Fibroblast of the aortic adventitia (primary cell): ENCODE measurements at places on chromosomes 1 and 21. TPM values are rescaled to one million over a fixed set of nuclear protein-coding genes. Genes with fewer than 3 reads are reported as not detected.

The LAMB3 gene
- 5.9 and 10.3 TPM in 2 replicates for total RNA-seq

DNA sequence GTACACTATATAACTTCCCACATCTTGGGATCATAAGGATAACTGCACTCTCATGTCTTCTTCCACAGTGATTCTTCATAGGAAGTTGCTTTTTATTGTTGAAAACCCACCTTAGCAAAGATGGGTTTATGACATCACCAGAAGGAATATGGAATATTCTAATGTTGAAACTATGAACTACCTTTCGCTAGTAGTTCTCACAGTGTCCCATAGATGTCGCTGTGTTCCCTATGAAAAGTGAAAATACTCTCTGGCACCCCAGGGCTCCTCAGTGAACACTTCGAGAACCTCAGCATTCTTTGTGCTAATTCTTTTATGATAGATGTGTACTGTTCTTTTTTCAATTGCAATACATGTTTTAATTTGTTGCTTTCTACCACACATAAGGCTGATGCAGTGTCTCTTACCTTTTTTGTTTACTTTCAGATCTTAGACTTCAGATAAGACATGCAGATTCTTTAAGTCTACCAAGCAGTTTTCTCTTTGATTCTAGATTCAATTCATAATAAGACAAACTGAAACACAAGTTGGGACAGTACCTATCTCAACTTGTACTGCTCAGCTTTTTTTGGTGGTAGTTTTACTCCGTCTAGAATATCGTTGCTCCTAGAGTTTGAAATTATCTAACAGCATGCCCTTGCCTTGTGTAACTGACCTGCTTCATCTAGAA lies 90.8 kb downstream of the GTF2B start:
- peak; percentile 27 for DNase-seq

GRCh38 chr1:86998727-86999126 lies 84.3 kb downstream of the HS2ST1 start:
- DNase-seq: no peak

- DNase-seq: no peak
These were observed 17.0 kb downstream of the LAPTM5 start for GRCh38 chr1:30740251-30741238.

The HSD3B2 gene
- total RNA-seq: not detected in 2 replicates

The NEXN gene
- 17.6 and 66.4 TPM in 2 replicates for total RNA-seq

The MUL1 gene
- 23.7 and 24.4 TPM in 2 replicates for total RNA-seq

The GPR37L1 gene
- not detected in 2 replicates for total RNA-seq

- no peak for DNase-seq
These were observed 411.7 kb downstream of the PTPRU start for GRCh38 chr1:29648026-29648425.

GRCh38 chr1:45998020-45998617 lies 134.3 kb downstream of the PIK3R3 start:
- no peak for DNase-seq

GRCh38 chr1:67312615-67313014 lies 4.9 kb downstream of the IL12RB2 start:
- DNase-seq: no peak

DNA sequence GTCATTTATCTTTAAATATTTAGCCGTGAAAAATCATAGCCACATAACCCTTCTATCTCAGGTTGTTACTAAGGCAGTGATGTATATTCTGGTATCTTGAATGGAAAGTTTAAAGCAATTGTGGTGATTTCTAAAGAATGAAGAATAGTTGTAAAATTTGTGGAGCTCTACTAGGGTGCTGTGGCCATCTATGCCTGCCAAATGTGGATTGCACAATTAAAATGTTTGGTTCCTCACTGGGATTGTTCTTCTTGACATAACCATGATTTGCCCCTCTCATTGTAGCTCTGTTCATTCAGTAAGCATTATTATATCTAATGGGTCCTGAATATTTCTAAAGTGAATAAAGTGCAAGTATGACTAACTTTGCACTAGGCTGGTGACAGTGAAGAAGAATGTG lies 50.1 kb downstream of the AK4 start:
- peak; percentile 41 for DNase-seq

DNA sequence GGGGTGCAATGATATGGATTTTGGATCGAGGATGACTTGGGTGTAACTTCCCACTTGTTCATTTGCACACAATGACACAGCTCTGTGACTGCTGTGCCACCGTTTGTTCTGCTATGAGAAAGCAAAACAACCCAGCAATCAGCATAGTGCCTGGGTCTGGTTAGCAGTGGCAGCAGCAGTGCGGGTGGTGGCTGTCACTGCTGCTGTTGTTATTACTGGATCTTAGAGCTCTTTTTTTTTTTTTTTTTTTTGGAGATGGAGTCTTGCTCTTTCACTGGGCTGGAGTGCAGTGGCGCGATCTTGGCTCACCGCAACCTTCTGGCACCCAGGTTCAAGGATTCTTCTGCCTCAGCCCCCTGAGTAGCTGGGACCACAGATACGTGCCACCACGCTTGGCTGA lies 56.9 kb downstream of the TBCE start:
- no peak for DNase-seq

The THEM5 gene
- not detected in 2 replicates for total RNA-seq

The COL18A1 gene
- 56.5 and 57.9 TPM in 2 replicates for total RNA-seq

The KCNJ6 gene
- total RNA-seq: under 0.01 TPM in 1 of 2 replicates, not detected in the other

GRCh38 chr1:235608278-235608677 lies 41.3 kb downstream of the GNG4 start:
- no peak for DNase-seq

- DNase-seq: peak; percentile 44
These were observed 61.2 kb downstream of the TOR1AIP2 start for GRCh38 chr1:179816196-179816960.

- DNase-seq: no peak
These were observed 186.4 kb downstream of the CAMTA1 start for GRCh38 chr1:6971699-6972098.

GRCh38 chr21:41786509-41786987 lies 19.7 kb upstream of the RIPK4 start:
- DNase-seq: peak; percentile 73

The FAM72B gene
- total RNA-seq: 2.8 and 5.6 TPM in 2 replicates

The CFHR4 gene
- under 0.01 TPM in 1 of 2 replicates, not detected in the other for total RNA-seq

DNA sequence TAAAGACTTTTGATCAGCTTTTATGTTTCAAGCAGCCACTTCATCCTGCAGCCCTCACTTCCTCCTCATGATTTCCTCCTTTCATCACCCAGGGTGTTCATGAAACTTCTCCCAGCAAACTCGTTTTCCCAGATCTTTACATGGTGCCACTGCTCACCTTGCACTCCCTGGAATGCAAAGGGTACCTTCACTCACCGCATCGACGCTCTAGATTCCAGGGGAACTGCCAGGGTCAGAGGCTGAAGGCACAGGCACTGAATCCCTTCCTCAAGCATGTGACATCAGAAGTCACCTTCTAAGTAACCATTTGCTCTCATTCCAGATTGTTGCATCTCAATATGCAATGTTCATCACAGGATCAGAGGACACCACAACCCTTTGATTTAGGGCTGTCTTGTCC lies 82.8 kb downstream of the PRKAB2 start:
- DNase-seq: no peak

The ZNF683 gene
- total RNA-seq: not detected in 2 replicates

- peak; percentile 92 for DNase-seq
These were observed 10.2 kb downstream of the SPSB1 start for GRCh38 chr1:9302745-9303524.

- DNase-seq: peak; percentile 93
These were observed 66.1 kb upstream of the RHOU start for GRCh38 chr1:228669242-228669585.

The OR14K1 gene
- total RNA-seq: not detected in 2 replicates

The FMO3 gene
- 1.3 TPM in 1 of 2 replicates, not detected in the other for total RNA-seq

GRCh38 chr1:197342044-197342565 lies 74.1 kb downstream of the CRB1 start:
- DNase-seq: no peak

- no peak for DNase-seq
These were observed 123.2 kb downstream of the LHX8 start for GRCh38 chr1:75257424-75257823.

The LRRC8C gene
- total RNA-seq: 6.0 and 25.3 TPM in 2 replicates

The PRELP gene
- total RNA-seq: 1.4 and 3.7 TPM in 2 replicates

The C1orf115 gene
- total RNA-seq: 0.09 TPM in 1 of 2 replicates, not detected in the other

The CRNN gene
- not detected in 2 replicates for total RNA-seq

DNA sequence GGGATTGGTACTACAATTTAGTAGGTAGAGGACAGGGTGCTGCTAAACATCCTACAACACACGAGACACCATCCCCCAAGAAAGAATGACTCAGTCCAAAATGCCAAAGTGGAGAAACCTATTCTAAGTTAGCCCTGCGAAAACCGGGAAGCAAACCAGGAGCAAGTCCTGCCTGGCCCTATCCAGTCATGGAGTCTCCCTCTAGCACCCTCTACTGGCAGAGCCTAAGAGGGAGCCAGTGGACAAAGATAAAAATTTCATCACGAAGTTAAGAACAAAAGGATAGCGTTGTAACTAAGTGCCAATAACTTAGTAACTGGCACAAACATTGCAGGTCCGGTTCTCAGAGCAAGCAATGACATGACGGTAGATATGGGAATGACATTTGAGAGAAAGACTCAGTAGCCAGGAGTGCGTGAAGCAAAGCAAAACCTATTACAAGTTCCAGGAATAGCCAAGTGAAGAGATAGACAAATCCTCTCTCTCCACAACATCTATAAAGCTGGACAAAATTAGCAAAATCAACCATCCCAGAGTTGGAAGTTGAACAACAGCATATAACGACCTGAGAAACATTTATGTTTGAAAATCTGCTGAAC lies 383.5 kb downstream of the OMA1 start:
- DNase-seq: peak; percentile 65

GRCh38 chr1:232835166-232835565 lies 29.9 kb downstream of the MAP10 start:
- no peak for DNase-seq

The ABCA4 gene
- total RNA-seq: 0.09 TPM in 1 of 2 replicates, not detected in the other
